HS-27A (cell line): ENCODE measurements at places on chromosomes 7 and 10.

GRCh38 chr10:28533571-28534304, 820 bp downstream of the WAC start:
- DNase-seq = peak; percentile 4

DNA sequence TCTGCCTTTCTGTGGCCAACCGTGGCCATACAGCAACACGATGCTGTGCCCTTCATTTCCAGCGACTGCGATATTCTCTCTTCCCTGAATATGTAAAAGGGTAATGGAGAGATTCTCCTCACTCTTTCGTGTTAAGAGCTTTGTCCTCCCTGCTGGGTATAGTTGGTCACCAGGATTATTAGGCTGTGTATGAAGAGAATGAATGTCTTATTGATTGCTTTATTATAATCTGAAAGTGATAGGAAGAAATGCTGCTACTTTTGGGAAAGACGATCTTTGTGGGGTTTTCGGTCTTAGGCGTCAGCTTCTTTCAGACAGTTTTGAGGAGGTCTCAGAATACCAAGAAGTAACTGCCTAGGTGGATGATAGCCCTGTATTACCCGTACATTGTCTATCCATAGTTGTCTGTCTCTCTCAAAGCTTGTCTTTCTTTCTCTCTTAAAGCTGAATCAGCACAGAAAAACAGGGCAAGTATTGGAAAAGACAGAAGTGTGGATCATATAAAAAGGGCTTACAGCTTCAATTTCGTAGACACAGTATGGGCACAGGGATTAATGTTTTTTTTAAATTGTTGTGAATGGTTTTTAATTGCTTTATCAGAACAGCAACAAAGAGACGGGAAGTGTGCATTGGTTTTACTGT, 1.2 kb downstream of the AHCYL2 start:
- DNase-seq = no peak

DNA sequence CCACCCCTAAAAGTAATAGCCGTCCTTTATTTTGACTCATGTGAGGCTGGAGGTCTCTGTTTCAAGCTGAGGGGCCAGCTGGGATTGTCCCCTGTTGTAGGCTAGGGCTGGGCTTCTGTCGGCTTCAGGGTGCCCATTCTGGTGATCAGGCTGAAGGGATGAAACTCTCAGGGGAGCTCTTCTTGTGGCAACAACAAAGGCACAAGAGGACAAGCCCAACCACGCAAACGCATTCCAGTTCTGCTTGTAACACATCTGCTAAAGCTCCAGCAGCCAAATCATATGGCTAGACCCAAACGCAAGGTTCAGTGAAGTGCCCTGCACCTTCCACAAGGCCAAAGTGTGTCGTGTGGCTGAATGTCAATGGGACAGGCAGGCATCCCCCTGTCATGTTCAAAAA, 405.7 kb downstream of the INHBA start:
- no peak for DNase-seq

GRCh38 chr7:6691609-6692106, 15.1 kb downstream of the ZNF12 start:
- DNase-seq = no peak

DNA sequence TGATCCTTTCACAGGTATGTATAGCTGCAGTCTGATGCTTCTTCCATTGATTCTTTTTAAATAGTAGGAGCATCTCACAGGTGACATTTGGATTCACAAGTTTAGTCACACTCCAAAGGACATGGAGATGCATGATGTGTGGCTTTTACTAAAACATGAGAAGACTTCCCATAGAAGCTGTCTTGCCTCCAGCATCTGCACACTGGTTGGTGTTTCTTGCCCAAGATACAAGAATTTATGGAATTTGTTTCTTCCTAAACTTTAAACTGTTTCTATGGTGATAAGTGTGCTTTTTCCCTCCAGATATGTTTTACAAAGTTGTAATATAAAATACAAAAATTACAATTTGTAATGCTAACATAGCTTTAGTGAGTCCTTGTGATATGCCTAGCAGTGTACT, 24.2 kb downstream of the ADIRF start:
- no peak for DNase-seq

DNA sequence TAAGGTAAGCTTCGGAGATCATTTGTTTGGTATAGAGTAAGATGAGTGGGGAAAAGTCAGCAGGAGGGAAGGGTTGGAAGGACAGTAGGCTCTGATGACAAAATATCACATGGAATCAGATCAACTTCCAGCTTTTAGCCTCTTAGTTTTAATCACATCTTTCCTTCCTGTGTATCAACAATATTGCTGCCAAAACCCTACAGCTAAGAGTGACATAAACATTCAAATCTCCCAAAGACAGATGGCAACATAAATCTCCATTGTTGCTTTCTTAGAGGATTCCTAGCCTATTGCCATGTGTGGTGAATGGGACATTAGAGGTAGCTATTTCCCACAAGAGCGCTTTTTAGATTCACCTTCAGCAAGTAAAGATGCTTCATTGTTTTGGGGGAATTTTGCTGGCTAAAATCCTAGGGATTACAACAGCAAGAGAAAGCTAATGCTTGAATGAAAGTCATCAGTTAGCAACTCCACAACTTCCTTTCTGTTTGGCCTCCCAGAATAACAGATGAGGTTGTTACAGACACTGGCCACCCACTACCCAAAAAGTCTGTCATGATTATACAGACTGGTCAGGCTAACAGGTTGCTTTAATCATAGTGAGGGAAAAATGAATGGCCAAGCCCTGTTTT, 35.2 kb upstream of the FZD1 start:
- no peak for DNase-seq

DNA sequence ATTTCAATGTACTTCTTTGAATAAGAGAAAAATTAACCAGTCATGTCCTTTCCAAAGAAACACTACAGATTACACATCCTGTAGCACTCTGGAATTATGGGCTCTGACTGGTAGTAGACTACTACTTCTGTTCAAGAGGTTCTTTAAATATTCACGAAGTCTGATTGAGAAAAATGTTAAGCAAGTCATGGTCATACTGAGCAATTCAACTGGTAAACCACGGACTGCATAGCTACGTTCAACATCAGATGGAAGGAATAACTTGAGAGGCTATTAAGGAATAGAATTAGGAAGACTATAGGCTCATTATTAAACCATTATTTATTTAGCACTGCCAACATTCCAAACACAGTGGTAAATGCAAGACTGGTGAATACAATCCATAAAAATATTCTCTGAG, 160.8 kb downstream of the IMMP2L start:
- DNase-seq = no peak

- DNase-seq = no peak
These were observed 34.3 kb upstream of the TMEM26 start for GRCh38 chr10:61487506-61487905.

DNA sequence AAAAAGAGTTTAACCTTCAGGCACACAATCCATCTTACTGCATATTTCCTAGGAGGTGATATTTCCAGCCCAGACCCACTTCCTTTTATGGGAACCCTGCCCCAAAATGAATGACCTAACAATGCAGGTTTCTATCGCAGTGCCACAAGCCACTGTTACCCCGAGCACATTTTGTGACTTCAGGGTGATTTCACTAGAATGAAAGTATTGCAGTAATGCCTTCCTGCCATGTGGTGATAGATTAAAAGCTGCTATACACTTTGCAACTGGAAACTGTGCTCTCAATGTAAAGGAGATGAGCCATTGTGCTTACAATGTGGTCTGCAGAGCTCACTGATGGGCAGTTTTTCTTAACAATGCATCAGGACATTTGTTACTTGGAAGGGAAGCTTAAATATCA, 90.5 kb upstream of the RSU1 start:
- DNase-seq = no peak

DNA sequence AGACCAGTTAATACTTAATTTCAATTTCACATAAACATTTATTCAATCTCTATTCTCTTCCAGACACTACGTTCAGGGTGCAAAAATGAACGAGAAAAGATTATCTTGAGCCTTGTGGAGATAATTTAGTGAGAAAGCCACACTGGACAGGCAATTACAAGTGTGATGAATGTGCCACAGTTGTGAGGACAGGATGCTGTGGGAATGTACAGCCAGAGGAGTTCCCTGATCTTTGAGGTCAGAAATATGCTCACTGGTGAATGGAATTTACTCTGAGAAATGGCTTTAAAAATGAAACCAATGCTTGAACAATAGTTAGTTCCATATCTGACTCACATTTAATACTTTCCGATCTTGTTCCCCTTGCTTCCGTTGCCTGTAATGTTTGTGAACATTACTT, 864.8 kb downstream of the GATA3 start:
- DNase-seq = no peak

GRCh38 chr7:27187475-27188385, 2.7 kb upstream of the HOXA11 start:
- DNase-seq = no peak

DNA sequence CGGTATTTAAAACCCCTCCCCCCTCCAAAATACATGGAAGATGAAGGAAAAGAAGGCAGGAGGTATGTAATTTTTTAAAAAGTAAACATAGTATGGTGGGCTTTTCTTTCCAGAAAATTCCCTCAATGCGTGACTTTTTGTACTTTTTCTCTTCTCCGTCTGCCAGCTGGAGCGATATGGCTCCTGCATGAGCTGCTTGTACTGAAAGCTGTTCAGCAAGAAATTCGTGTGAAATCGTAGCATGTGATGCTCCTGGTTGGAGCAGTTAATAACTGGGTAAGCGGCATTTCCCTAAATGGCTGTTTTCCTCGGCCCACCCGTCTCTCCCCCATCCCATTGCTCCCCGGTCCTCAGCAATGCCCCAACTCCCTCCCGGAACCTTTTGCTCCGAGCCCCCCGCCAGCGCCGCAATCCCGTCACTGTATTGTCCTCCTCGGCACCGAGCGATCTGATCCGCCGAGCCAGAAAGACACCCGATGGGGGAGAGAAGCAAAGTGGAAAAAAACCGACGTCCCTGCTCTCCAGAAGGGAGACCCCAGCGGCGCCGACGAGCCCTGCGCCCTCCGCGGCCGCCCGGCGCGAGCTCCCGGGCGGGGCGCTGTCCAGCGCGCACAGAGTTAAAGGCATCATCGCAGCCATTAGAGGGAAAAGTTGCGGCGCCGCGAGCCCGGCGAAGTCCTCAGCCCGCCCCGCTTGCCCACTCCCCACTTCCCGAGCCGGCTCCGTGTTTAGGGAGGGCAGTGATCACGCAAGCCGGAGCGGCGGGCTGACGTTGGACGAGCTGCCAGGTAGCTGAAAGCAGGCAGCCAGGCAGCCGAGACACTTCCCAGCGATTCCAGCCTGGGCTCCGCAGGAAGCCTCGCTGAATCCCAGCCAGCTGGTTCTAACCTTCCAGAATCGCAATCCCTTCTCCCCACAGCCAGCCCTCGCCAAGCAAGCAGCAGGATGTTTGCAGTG, at the start of gene VSTM2A:
TSS of gene VSTM2A (plus strand) at position 707 of the 957 bp plus-strand sequence. CDS start 356 bp downstream, outside the sequence.
- no peak for DNase-seq

- DNase-seq = no peak
These were observed 1.1 kb downstream of the MGMT start for GRCh38 chr10:129468187-129468586.

DNA sequence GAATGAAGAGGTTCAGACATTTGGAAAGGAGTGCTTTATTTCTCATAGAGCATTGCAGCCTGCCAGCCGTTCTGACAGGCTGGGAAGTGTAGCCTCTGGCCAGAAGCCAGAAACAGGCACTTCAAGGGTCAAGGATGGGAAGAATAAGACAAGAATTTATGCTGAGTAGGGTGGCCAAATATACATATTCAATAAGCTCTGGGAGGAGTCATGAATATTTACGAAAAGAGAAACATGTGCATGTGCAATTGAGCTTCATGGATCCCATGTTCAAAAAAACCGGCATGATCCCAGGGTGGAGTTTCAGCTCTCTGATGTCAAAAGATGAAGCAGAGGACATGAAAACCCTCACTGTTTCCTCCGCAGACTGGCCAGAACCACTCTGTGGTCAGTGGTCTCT, 32.9 kb downstream of the TLX1 start:
- no peak for DNase-seq

GRCh38 chr7:140604760-140605159, 35.9 kb downstream of the DENND2A start:
- no peak for DNase-seq

GRCh38 chr7:117485118-117485620, 5.3 kb downstream of the CFTR start:
- DNase-seq = no peak

DNA sequence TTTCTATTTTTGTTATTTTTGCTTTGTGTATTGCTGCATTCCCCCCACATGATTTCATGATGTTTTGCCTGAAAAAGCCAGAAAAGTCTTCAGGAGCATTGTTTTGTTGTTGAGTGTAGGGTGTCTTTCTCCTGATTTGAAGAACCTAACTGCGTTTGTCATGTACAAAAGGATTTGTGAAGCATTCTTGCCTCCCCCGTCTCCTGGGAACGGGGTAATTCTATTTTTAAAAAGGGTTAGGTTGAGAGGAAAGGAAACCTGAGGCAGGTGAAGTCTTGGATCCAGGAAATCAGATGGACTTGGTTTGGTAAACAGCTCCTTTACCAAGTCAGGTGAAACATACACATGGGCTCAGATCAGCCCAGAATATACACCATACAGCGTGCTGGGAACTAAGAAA, 26.0 kb upstream of the BTBD16 start:
- DNase-seq = no peak

DNA sequence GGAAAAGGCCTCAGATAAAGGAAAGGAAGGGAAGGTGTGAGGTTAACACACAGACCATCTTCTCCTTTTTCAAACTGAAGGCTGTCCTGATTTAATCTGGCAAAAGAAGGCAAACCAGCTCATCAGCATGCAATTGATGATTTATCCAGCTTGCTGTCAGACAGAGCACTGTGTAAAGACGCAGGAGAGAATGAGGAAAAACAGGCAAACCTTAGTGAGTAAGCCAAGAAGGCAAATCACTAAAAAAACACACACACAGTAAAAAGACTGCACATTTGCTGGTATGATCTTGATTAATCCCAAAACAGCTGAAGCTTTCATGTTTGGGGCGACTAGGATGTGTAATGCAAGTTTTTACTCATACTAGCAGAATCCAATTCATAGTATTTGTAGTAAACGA, 65.8 kb upstream of the SKAP2 start:
- DNase-seq = no peak

- DNase-seq = no peak
These were observed 81.8 kb downstream of the NPSR1 start for GRCh38 chr7:34739651-34740300.

GRCh38 chr7:16063221-16063620, 358.1 kb downstream of the CRPPA start:
- no peak for DNase-seq

GRCh38 chr10:124422742-124423141, 4.0 kb upstream of the OAT start:
- DNase-seq = no peak

DNA sequence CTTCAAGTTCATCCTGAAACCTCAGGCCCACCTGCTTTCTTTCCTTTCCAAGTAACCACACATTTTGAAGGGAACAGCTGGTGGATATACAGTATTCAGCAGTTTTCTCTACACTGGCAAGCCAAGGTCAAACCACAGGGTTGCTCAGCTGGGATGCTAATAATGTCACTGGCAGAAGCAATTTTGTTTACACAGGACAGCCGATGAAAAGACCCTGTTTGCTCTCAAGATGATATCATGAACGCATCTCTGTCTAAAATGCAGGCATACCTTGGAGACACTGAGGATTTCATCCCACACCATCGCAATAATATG, 186.2 kb downstream of the USP6NL start:
- DNase-seq = no peak

GRCh38 chr10:93493162-93493561, 3.2 kb upstream of the CEP55 start:
- no peak for DNase-seq
